DMS79 (cell line): ENCODE measurements at places on chromosomes 6 and 20.

GRCh38 chr6:132483779-132484679 lies 28.9 kb downstream of the STX7 start:
- DNase-seq, result peak; percentile 4

DNA sequence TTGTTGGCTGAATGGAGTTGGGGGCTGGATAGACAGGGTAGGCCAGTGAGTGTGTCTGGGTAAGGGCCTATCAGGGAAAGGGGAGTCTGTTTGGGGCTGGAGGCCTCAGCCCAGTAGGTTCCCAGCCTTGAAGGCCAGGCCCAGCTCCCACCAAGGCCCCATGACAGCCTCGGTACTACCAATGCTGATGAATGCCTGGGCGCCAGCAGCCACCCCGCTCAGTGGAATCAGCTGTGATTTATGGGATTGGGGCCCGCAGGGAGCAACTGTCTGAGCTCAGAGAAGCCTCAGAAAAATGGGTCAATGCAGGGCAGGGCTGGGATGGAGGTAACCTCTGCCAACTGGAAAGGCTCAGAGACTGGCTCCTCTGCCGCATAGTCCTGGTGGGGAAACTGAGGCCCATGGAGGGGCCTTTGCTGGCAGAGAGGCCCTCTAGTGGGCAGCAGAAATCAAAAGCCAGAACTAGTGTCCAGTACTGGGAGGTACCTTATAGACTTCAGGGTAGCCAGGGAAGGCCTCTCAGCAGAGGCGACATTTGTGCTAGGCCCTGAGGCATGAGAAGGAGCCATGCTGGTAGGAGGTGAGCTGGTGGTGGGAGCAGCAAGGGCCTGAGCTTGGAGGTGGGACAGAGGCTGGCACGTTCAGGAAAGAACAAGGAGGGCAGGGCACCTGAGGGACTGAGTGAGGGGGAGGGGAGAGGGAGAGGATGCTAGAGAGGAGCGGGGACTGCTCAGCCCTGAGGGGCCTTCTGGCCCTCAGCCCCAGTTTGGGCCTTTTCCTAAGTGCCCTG lies 36.4 kb downstream of the DLGAP4 start:
- no peak for DNase-seq

GRCh38 chr20:18665135-18665534 lies 77.3 kb downstream of the DTD1 start:
- no peak for DNase-seq

DNA sequence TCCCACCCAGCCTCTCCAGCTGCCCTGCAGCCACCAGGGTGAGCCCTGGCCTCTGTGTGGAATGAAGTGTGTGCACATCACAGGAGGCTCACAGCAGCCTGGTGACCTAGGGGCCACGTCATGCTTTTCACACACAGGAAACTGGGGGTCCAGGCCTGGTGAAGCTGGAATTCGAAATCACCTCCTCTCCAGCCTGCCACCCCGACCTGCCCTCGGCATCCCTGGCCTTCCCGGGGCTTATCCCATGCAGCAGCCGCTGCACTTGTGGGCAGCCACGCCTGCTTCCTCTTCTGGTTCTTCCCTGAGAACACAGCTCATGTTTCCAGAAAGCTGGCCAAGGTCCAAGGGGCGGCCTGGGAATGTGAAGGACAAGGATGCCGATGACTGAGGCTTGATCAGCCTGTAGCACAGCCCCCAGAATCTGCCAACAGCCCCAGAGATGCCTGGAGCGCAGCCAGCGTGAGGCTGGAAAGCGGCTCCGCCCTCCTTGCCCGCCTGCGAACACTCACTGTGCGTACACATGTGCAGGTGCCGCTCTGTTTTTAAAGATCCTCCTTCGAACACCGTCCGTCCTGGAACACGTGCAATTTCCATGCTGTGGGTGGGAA lies 4.2 kb upstream of the NTSR1 start:
- DNase-seq, result peak; percentile 99

DNA sequence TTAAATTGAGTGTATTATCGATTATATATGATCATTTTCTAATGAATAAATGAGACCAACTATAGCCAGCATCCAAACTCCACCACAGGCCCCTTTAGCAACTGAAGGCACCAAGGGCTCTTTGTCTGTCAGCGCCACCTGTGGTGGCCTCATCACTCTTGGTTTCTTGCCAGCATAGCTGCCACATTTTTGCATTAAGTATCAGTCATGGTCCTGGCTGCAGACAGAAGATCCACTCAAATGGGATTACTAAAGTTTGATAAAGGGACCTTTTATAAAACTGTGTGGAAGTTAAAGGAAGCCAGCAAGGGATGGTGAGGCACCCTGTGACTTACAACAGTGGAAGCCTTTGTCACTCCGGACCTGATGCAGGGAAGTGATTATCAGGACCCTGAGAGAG lies 162.9 kb downstream of the C6orf118 start:
- no peak for DNase-seq

- no peak for DNase-seq
These were observed 133.4 kb downstream of the BANF2 start for GRCh38 chr20:17833036-17833674.

GRCh38 chr6:135128268-135128914 lies 52.7 kb upstream of the MYB start:
- DNase-seq, result no peak

- no peak for DNase-seq
These were observed 39.1 kb upstream of the SIRPG start for GRCh38 chr20:1696521-1697209.

DNA sequence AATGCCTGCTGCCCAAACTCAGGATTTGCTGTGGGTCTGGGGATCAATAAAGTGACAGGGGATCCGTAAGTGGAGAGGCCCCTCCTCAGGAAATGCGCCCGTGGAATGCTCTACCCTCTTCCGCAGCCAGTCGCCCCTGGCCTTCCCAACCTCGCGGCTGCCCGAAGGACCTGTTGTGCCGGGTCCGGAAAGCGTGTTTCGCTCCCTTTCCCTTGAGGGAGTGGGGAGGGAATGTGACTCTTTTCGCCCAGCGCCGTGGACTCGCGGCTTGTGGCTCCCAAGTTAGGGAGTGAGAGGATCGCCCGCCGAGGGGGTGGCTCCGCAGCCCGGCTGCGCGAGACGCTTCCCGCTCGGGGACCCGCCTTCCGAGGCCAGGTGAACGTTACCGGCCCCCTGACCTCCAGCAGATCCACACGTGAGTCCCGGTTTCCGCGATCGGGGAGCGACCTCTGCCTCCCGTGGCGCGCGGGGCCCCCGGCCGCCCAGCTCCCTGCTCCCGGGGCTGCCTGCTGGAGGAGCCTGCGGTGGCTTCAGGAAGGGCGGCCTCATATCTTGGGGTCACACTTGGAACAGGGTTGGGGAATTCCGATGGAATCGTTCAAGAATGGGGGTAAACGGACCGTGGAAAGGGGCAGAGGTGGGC lies 666 bp downstream of the TPD52L1 start:
- DNase-seq, result no peak
